Esophagus squamous epithelium (tissue), 5 donors: ENCODE measurements at places on chromosomes 1 and 21.

DNA sequence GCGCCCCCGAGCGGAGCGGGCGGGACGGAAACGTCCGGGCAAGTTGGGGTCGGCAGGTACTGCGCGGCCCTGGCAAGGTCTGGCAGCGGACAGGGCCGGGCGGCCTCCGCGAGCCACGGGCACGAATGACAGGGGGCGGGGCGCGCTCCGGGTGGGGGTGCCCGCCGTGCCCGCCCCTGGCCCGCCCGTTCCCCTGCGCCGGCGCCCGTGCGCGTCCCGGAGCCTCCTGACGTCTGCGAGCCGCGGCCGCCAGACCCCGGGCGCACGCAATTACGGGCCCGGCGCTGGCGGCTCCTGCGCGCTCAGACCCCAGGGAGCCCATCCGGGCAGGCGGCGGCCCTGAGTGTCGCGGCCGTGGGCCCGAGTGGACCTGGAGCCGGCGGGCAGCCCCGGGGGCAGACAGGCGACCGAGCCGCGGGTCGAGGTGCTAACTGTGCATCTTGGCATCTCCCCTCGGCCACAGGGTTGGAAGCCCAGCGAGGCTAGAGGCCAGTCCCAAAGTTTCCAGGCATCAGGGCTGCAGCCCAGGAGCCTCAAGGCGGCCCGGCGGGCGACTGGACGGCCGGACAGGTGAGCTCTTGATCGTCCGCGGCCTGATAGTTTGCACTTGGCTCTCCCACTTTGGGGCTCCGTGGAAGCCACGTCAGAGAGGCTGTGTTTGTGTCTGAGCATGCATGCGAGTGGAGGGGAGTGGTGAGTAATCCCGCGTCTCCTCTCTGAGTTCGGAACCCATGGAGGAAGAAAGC, 918 bp downstream of the MIB2 start:
- no peak for DNase-seq

DNA sequence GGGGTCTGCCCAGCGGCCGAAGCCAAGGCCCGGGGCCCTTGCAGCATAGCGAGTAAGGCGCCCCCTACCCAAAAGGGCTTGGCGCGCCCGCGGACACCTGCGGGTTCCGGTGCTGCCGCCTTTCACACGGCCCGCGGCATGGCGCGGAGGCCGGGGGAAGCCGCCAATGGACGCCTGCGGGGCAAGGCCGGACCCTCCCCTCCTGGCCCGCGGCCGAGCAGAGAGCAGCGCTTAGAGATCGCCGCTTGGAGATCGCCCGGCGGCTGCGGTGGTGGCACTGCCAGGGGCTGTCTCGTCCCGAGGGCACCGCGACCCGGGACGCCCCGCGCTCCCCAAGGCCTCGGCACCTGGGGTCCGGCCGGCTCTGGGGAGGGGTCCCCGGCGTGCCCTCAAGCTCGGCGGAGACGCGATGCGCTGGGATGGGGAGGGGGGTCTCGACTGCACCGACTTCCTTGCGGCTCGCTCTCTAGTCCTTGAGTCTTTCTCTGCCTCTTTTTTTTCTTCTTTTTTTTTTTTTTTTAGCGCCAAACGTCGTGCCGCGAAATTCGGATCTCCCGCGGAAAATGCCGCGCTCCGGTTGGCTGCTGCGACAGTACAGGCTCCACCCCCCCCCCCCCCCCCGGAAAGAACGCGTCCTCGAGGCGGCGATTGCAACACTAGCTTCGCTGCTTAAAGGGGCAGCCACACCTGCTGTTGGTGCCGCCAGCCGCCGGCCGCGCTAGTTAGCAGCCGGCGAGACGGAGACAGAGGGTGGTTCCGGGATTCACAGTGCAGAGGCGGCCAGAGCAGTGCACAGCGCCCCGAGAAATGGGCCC, at the start of gene E2F2:
E2F2 (minus strand) TSS at position 487 of the 815 bp plus-strand sequence; CDS start at position 47, 440 bp downstream.
- peak; percentile 45 for DNase-seq

DNA sequence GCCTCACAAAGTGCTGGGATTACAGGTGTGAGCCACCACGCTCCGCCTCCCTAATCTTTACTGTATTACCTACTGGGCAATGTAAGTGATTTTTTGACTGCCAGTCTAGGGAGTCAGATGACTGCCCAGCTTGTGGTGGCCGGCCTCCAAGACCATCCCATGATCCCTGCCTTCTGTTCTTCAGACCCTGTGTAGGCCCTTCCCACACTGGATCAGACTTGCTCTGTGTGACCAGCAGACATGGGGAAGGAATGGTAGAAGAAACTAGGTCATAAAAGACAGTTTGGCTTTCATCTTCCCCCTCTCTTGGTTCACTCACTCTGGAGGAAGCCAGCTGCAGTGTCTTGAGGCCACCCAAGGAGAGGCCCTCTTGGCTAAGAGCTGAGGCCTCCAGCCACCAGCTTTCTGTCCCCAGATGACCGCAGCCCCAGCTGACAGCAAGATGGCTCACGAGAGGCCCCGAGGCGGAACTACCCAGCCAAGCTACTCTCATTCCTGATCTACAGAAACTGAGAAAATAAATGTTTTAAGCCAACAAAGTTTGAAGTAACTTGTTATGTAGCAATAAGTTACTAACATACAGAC, 14.5 kb upstream of the CBR3 start:
- no peak for DNase-seq

- DNase-seq = no peak
These were observed 52.0 kb upstream of the TACSTD2 start for GRCh38 chr1:58629031-58629462.

- no peak for DNase-seq
These were observed 305.0 kb downstream of the ST6GALNAC3 start for GRCh38 chr1:76379506-76379905.
